H4 (cell line): ENCODE measurements at places on chromosomes 11 and 22. TPM values are rescaled to one million over a fixed set of nuclear protein-coding genes. Genes with fewer than 3 reads are reported as not detected.

Gene PAMR1
- 0.06 and 0.35 TPM in 2 replicates for total RNA-seq

Gene TBX1
- total RNA-seq, result not detected in 2 replicates

Gene TRIM68
- total RNA-seq, result 16.6 and 25.6 TPM in 2 replicates

Gene CXCR5
- not detected in 2 replicates for total RNA-seq

Gene SESN3
- total RNA-seq, result 6.2 and 10.6 TPM in 2 replicates

Gene TMPRSS6
- total RNA-seq, result not detected in 2 replicates

Gene PLEKHA7
- total RNA-seq, result 0.75 TPM in 1 of 2 replicates, not detected in the other
